ENCODE measurements at places on chromosomes 16 and 17.

DNA sequence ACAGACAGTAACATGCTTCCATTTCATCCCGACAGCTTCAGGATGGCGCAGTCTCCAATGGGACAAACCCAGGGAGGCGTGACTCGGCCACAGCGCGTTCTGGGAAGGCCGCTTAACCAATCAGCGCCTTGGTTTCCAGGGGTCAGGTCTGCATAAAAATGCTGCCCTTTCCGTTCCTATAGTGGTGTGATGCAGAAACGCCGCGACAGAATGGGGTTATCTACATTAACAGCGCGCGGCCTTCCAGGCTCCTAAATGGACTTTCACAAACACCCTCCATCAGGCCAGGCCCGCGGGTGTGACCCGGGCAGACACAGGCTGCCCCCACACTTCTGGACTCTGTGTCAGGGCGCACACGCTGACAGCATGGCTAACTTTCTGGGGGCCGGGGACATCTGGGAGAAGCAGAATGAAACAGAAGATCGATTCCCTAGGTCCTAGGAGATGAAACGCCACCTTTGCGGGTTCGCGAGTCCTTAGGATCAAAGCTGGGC is 792 bp downstream of the TMEM231 start:
- peak; percentile 91 for DNase-seq

DNA sequence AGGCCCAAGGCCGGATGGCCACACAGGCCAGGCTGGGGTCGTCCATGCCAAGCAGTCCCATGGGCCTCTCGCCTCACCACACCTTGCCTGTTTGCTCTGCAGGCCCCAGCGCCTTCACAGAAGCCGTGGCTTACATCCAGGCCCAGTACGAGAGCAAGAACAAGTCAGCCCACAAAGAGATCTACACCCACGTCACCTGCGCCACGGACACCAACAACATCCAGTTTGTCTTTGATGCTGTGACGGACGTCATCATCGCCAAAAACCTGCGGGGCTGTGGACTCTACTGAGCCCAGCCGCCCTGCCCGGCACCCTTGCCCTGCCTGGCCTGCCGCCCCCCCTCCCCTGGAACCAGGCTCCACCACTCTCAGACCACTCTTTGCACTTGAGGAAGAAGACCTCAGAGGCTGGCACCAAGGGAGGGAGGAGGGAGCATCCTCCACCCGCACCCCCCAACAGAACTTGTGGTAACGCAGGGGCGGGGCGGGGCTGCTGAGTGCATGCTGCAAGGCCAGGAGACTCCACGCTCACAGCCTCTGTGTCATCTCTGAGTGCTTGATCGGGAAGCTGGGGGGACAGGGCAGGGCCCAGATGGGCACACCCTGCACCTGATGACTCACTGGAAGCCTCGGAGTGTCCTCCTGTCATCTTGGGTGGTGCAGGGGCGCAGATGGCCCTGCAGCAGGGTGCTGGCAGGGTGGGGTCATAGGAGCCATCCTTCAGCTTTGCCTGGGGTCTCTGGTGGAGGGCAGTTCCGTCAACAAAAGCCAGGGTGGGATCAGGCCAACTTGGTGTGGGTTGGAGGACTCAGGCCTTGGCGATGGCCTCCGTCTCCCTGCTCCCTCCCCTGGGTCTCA is 81.5 kb downstream of the AMFR start:
- peak; percentile 19 for DNase-seq

- DNase-seq, result no peak
Measured at GRCh38 chr16:48087639-48088038, 68.2 kb downstream of the ABCC12 start.

- no peak for DNase-seq
Measured at GRCh38 chr17:50386510-50386909, 10.8 kb downstream of the LRRC59 start.

- no peak for DNase-seq
Measured at GRCh38 chr16:70605283-70605657, 41.1 kb upstream of the IL34 start.

GRCh38 chr17:21194226-21194625 is 19.7 kb downstream of the TMEM11 start:
- DNase-seq, result peak; percentile 11

- DNase-seq, result no peak
Measured at GRCh38 chr17:45241328-45242028, 19.8 kb downstream of the FMNL1 start.

GRCh38 chr16:50950955-50951354 is 200.1 kb downstream of the SALL1 start:
- DNase-seq, result no peak

Measured in fibroblast of skin of scalp (primary cell).